Endodermal cell (in vitro differentiated cells): ENCODE measurements at places on chromosomes 2 and 18. TPM values are rescaled to one million over a fixed set of nuclear protein-coding genes. Genes with fewer than 3 reads are reported as not detected.

DNA sequence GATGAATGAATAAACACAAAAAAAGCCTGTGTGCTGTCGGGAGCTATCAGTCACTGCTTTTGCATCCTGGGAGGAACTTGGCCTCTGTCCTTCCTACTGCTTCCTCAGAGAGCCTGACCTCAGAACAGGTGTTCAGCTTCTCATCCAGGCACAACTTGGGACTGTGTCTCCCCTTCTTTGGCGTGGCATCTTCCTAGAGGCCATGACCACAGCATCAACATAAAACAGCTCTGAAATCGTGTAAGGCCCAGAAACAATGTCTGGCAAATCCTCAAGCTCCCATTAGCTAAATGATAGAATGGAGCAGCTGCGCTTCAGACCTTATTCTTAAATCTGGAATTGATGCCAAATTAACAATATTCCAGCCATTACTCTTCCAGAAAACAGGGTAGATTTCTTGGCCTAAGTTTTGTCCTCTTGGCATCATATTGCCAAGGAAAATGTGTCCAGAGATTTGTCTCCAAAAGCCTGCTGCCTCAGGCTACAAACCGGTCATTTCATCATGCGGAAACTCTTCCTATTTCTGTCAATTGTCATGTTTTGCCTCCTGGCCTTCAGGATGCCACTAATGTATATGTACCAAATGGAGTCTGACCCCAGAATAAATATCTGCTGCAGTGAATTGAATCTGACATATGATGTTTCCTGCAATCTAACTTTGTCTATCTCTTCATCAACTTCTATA, 53.2 kb upstream of the RAB27B start:
- DNase-seq = no peak

DNA sequence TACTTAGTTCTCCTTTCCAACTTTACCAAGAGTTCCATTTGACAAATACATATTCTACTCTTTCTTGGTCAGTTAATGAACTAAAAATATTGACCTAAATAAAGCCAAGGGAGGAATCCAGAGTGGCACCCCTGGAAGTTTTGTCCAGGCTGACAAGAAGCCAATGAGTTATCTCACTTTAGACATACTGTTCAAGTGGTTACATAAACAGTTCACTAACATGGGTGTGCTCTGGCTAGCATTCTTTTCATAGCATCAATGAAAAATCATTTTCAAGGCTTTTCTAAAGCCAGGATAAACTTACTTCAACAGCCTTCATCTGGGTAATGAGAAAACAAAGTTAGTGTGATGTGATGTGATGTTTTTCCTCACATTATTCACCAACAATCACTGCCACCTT, 649.4 kb downstream of the TDRD15 start:
- no peak for DNase-seq

DNA sequence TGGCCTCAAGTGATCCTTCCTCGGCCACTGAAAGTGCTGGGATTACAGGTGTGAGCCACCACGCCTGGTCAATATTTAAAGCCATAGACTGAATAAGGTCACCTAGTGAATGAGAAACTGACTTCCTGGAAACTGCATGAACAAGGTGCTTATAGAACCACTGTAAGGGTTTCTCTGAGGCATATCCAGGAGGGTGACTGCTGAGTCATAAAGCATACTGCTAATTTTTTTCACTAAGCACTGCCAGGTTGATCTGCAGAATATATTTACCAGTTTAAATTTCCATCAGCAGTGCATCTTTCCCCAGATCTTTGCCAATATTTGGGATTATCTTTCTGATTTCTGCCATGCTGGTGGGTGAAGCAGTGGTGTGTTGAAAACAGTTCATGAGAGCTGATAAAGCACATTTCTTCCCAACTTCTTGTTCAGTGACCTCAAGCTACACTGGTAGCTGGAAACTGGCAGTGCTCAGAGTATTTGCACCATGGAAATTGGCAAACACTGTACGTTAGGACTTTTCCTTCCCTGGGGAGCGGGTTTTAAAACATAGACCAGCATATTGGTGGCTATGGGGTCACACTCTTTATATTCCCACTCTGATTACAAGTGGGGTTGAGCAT, 4.2 kb upstream of the CLIP4 start:
- no peak for DNase-seq

- DNase-seq = peak; percentile 94
Observed at GRCh38 chr18:63317982-63318888, 1.3 kb downstream of the BCL2 start.

DNA sequence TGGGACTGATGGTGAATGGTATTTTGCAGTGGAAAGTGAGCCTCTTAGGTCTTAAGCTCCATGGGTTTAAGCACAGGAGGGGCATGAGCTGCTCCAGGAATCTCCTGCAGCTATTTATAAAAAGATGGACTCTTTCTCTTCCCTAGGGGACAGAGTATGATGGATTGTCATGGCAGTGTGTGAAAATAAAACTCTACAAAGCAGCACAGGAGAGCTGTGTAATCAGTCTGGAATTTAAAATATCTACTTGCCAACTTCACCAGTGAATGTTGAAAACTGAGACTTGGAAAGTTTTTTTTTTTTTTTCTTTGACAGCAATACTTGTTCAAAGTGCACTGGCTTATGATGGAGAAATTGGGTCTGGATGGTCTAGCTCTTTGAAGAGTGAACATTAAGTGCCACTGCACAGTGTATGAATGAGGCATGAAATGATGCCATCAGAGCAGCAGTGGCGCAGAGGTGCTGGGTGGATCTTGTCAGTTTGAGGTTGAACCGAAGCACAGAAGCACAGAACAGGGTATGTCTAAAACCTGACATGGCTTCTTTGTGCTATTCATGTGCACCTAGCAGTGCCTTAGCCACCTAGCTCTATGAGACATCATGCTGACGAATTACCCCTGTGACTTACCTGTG, 245.4 kb downstream of the PTPRM start:
- no peak for DNase-seq

DNA sequence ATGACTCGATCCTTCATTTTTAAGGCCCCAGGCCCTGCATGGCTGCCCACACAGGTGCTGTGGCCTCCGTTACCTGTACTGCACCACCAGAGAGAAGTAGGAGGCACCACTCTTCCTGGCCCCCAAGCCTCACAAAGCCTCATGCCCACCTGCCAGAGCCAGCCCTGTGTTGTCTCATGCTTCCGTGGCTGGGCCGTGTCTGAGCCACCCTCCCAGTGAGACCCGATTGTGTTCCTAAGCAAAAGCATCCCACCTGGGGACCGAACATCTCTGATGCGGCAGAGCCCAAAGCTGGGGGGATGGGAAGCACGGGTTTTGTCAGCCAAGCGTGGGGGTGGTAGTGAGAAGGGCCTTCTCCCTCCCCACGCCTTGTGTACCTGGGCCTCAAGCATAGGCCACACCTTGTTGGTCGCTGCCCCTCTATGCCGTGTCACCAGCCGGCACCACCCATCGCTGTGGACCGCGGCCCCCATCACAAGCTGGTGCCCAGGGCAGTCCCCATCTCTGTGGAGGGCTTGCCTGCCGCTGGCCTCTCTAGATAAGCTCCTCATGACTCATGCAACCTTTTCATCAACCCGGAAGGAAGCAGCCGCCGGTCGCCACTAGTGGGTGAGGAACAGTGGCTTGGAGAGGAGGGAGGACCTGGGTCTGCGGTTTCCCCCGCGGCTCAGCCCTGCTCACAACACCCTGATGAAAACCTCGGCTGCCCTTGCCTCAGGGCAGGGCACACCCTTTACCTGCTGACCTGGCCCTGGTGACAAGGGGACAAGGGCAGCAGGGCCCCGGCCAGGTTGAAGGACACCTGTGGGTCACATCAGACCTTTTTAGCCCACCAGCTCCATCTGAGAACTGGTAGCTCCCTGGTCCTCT, 2.7 kb upstream of the RNPEPL1 start:
- peak; percentile 66 for DNase-seq

- DNase-seq = peak; percentile 92
Observed at GRCh38 chr18:48777026-48777743, 173.6 kb downstream of the SMAD7 start.

UGT1A10 gene
- total RNA-seq = 0.13 TPM in 1 of 2 replicates, not detected in the other

DNA sequence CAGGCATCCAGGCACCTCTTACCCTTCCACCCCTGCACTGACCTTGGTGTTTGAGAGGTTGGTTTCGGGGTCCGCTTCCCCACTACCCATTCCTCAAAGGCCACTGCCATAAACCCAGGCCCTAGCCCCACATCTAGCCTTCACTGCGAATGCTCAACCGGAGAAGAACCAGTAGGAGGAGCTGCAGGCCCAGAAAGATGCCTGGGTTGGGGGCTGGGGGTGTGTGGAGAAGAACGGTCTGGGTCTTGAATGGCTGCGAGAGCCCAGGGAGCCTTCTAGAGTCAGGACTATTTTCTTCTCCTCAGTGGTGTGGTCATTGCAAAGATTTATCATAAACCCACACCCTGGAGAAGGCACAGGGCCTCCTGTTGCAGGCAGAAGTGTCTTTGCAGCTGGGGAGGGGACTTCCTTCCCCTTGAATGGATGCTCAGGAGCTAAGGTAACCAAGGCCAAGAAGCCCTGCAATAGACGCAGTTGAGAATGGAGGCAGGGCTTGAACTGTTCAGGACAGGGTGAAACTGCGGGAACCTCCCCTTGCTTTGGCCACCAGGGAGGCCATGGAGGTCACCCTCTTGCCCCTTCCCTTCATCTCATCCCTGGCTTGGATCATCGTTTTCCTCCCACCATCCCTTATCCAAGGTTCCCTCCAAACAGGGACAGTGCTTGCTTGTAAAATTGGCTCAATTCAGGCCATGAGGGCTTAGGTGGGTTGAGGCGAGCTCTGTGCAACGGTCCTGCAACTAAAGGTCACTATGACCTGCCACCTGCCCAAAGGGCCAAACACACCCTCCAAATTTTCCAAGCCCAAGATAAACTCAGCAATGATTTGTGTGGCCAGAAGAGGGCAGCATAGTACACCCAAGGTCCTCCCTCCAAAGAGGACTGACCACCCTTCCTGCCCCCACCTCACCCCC, 20.9 kb downstream of the THNSL2 start:
- DNase-seq = peak; percentile 89

- no peak for DNase-seq
Observed at GRCh38 chr2:224163566-224164307, 124.7 kb upstream of the SERPINE2 start.
